Bronchus fibroblast of lung (primary cell): ENCODE measurements at places on chromosomes 2 and 18. TPM values are rescaled to one million over a fixed set of nuclear protein-coding genes. Genes with fewer than 3 reads are reported as not detected.

The TFCP2L1 gene
- total RNA-seq, result under 0.01 TPM in 1 of 2 replicates, not detected in the other

The SFT2D3 gene
- 3.7 and 5.0 TPM in 2 replicates for total RNA-seq

The RBM44 gene
- under 0.01 and 0.15 TPM in 2 replicates for total RNA-seq

The ST8SIA3 gene
- total RNA-seq, result not detected in 2 replicates

The UGT1A4 gene
- total RNA-seq, result not detected in 2 replicates

The PROC gene
- total RNA-seq, result not detected in 2 replicates

The CIDEA gene
- total RNA-seq, result 0.84 and 1.2 TPM in 2 replicates

The UGT1A7 gene
- not detected in 2 replicates for total RNA-seq

The DOK6 gene
- total RNA-seq, result 0.15 and 0.17 TPM in 2 replicates

The IL18RAP gene
- not detected in 2 replicates for total RNA-seq

The LHCGR gene
- not detected in 2 replicates for total RNA-seq

The NT5C1B gene
- total RNA-seq, result not detected in 2 replicates

The TCF7L1 gene
- total RNA-seq, result 0.84 and 1.0 TPM in 2 replicates

The WBP1 gene
- 81.7 and 84.0 TPM in 2 replicates for total RNA-seq

The B3GNT7 gene
- 0.15 and 0.50 TPM in 2 replicates for total RNA-seq

The UNC50 gene
- 30.3 and 31.1 TPM in 2 replicates for total RNA-seq

The YES1 gene
- total RNA-seq, result 103 and 111 TPM in 2 replicates

The SPATA3 gene
- total RNA-seq, result not detected in 2 replicates

The BMP10 gene
- not detected in 2 replicates for total RNA-seq

The ACADL gene
- under 0.01 TPM in 1 of 2 replicates, not detected in the other for total RNA-seq

The KYNU gene
- 1.0 and 1.3 TPM in 2 replicates for total RNA-seq

The CDH2 gene
- 12.0 and 12.1 TPM in 2 replicates for total RNA-seq

The MARS2 gene
- 3.1 and 3.5 TPM in 2 replicates for total RNA-seq

The OSR1 gene
- total RNA-seq, result 19.8 and 22.9 TPM in 2 replicates

The LTBP1 gene
- total RNA-seq, result 346 and 357 TPM in 2 replicates

The TBC1D8 gene
- 4.4 and 5.2 TPM in 2 replicates for total RNA-seq

The IL18R1 gene
- total RNA-seq, result 1.0 and 1.3 TPM in 2 replicates

The FAM117B gene
- 1.9 and 2.2 TPM in 2 replicates for total RNA-seq

The CABYR gene
- 6.7 and 7.6 TPM in 2 replicates for total RNA-seq

The TUBB8B gene
- not detected in 2 replicates for total RNA-seq

The ABCB11 gene
- total RNA-seq, result not detected in 2 replicates

The CRYGC gene
- not detected in 2 replicates for total RNA-seq

The GPN1 gene
- 44.9 and 46.8 TPM in 2 replicates for total RNA-seq

The CNNM4 gene
- total RNA-seq, result 4.0 TPM in 2 replicates

The IL36A gene
- not detected in 2 replicates for total RNA-seq

The CYTIP gene
- not detected in 2 replicates for total RNA-seq

The CYRIA gene
- total RNA-seq, result 0.74 and 1.0 TPM in 2 replicates

The SLC16A14 gene
- 0.89 and 1.0 TPM in 2 replicates for total RNA-seq

The ARHGAP15 gene
- total RNA-seq, result not detected in 2 replicates

The LDLRAD4 gene
- not detected in 2 replicates for total RNA-seq

The ALKAL2 gene
- not detected in 2 replicates for total RNA-seq

The DPY30 gene
- total RNA-seq, result 78.8 and 95.2 TPM in 2 replicates

The LIMS4 gene
- not detected in 2 replicates for total RNA-seq

The DAW1 gene
- total RNA-seq, result 4.9 and 6.5 TPM in 2 replicates

The IL1RN gene
- total RNA-seq, result not detected in 2 replicates

The C1QL2 gene
- not detected in 2 replicates for total RNA-seq

The SIGLEC15 gene
- 0.67 and 1.3 TPM in 2 replicates for total RNA-seq

The CTAGE1 gene
- total RNA-seq, result not detected in 2 replicates

The CCDC85A gene
- total RNA-seq, result 0.15 and 0.34 TPM in 2 replicates

The MAB21L4 gene
- not detected in 2 replicates for total RNA-seq

The MSTN gene
- under 0.01 TPM in 2 replicates for total RNA-seq
